ENCODE measurements at places on chromosomes 2 and 18.

GRCh38 chr2:101763496-101764333, 66.2 kb downstream of the MAP4K4 start:
- DNase-seq: no peak

- DNase-seq: no peak
These were observed 113.3 kb downstream of the MGAT5 start for GRCh38 chr2:134367213-134367612.

DNA sequence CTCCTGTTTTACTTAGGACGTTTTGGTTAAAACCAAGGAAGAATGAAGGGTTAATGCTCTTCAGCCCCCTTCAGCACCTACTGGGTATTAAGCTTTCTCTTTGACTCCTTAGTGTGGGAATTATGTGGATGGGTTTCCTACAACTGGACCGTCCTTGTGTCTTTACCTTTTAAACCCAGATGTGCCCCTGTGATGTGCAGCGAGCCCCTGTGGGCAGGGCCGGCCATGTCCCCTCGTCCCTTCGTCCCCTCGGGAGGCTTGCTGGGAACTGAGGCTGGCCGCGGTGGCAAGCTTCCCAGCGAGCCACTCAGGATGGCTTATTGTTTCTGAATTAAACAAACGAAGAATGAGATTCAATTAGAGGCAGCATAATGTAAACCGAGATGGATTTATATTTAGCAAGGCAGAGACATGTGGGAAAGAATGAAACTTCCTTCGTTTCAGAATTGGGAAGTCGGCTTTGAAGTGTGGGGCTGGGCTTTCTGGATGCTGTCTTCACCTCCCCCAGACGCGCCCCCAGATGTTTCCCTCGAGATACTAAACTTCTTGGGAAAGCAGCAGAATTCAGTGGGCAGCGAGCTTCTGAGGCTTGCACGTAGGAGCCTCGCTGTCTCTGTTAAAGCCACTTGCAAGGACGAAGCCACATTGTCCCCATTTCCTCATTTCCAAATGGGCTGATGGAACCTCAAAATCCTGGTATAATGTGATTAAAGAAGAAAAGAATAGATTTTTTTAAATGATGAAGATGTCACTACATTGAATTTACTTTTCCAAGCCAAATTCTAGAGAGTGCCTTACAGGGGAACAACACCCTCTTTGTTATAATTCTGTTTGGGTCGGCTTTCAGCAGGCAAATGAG, 146.0 kb downstream of the VAPA start:
- DNase-seq: no peak

GRCh38 chr2:54859997-54860701, 136.7 kb downstream of the EML6 start:
- DNase-seq: no peak

DNA sequence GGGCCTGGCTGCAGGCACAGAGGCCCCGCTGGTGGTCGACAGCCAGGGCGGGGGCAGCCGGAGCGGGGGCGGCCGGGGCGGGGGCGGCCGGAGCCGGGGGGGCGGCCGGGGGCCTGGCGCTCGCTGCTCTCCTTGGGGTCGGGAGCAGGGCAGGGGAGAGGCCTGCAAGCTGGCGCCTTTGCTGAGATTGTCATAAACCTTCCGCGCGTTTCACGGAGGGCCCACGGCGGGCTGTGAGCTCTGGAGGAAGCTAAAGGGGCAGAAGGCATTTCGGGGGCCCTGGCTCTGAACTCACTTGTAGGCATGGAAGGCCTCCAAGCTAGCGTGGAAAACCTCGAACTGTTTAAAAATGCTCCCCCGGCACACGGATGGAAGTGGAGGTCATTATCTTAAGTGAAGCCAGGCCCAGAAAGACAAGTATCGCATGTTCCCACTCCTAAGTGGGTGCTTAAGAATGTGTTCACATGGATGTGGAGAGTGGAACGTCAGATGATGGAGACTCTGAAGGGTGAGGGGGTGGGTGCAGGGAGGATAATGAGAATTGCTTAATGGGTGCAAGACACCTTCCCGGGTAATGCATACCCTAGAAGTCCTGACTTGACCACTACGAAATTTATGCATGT, 629 bp downstream of the PRELID3A start:
- peak; percentile 69 for DNase-seq
